Stimulated activated CD8-positive, alpha-beta memory T cell treated with anti-CD3 and anti-CD28 coated beads, Interleukin-12 subunit alpha, Interleukin-12 subunit beta, amount 100 ng/mL, for 4 hours (primary cell): ENCODE measurements at places on chromosomes 3 and 15.

DNA sequence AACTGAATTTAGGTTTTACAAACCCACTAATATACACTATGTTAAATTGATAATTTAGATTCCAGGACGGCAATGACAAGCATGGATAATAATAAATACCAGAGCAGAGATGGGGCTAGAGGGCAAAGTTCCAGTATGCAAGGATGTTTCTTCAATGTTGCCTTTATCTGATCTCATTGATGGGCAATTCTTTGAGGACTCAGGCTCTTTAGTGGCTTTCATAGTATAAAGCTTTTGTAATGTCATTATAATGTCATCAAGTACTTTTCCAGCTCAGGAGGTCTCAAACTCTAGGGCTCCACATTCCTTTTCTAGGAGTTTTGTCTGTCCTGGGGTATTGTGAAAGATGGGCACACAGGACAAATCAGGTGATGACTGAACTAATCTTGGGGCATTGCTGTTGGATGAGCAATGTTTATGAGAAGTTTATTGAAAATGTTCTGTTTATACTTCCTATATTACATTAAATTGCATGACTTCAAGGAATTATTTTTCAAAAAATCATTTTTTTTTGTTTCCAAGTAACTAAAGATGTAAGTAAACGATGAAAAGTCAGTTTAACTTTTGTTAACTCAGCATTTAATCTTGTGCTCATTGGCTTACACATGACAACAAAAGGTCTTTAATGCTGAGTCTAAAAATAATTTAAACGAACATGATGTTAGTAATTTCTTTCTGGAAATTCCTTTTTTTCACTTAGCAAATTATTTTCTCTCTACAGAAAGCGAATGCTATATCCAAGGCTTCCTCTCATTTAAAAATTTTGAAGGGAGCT, 116.4 kb downstream of the OXSM start:
- no peak for DNase-seq

GRCh38 chr15:69994429-69995205, 103.1 kb downstream of the TLE3 start:
- no peak for DNase-seq

- no peak for DNase-seq
Observed at GRCh38 chr3:8911781-8912180, 51.5 kb downstream of the RAD18 start.

DNA sequence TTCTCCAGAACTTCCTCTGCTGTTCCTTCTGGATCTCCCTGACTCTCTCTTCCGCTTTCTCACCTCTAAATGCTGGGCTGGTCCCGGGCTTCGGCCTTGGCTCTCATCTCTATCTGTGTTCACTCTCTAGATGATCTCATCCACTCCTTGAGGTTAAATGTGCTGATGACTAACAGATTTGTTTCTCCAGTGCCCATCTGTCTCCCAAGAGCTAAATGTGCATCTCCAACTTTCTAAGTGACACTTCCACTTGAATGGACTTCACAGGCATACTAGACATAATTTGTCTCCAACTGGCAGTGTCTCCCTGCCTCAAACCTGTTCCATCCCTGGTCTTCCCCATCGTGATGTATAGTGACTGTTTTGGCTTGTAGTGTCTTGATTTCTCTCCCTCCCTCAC, 95.3 kb downstream of the ITPR1 start:
- DNase-seq = no peak

DNA sequence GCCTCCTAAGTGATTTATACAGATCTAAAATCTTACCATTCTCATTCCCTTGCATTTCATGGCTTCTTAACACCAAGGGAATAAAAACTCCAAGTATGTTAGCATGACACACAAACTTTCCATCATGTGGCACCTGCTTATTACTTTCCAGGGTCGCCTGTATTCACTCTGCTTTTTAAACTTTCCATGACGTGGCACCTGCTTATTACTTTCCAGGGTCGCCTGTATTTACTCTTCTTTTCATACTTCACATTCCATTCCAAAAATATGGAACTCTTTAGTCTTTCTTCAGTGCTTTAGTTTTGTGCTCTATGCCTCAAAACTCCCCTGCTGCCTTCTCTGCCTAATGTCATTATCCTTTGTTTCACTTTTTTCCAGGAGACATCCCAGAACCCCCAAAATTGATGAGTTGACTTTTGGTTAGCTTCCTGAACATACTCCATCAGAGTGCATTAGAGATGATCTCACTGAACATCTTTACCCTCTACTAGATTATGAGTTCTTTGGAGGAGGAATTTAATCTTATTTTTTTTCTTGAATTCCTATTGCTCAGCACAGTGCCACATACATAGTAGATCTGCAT, 47.0 kb downstream of the CALML4 start:
- DNase-seq = no peak

- DNase-seq = no peak
Observed at GRCh38 chr3:47669026-47669749, 90.5 kb upstream of the CSPG5 start.

- DNase-seq = no peak
Observed at GRCh38 chr3:94734206-94734605, 671.3 kb downstream of the NSUN3 start.

- DNase-seq = no peak
Observed at GRCh38 chr3:48852151-48852550, 4.5 kb upstream of the PRKAR2A start.

GRCh38 chr3:187994221-187995042, 159.5 kb upstream of the LPP start:
- DNase-seq = no peak

DNA sequence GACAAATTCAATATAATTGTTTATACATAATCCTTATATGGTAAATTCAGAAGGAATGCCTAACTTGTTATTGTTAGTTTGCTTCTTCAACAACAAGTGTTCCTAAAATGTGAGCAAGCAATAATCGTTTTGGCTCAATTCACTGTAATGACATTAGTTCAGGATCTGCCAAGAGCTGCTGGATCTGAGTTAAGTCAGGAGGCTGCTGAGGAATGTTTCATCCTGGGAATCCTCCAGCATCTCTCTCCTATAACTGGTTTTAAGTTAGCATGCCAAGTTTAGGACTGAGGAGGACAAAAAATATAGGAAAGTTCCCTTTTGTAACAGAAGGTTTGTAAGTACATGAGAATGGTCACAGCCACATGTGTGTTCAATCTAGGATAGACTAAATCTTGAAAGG, 4.9 kb upstream of the GTF2A2 start:
- no peak for DNase-seq

- no peak for DNase-seq
Observed at GRCh38 chr3:170274641-170275040, 52.4 kb downstream of the PRKCI start.

DNA sequence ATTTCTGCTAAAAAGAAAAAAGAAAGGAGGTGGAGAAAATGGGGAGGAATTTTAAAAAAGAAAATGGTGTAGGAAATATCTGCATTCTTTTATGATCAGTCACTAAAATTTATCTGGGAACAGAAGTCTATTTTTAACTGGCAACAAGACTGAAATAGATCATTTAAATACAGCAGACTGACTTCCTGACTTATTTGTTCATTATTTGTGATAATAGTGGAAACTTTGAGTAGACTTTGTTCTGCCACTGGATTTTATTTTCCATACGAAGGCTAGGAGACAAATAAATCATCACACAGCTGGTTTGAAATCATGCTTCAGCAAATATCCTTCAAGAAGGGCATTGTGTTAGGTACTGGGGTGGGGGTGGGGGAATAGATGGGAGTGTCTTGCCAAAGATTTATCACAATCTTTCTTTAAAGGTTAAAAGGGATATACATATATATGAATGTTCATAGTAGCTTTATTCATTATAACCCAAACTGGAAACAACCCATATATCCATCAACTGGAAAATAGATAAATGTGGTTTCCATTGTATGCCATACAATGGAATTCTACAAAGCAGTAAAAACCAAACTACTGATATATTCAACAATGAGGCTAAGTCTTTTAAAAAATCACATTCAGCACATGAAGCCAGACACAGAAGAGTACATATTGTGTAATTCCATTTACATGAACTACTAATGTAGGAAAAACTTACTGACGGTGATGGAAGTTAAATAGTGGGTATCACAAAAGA, 4.7 kb upstream of the CLASP2 start:
- DNase-seq = no peak

DNA sequence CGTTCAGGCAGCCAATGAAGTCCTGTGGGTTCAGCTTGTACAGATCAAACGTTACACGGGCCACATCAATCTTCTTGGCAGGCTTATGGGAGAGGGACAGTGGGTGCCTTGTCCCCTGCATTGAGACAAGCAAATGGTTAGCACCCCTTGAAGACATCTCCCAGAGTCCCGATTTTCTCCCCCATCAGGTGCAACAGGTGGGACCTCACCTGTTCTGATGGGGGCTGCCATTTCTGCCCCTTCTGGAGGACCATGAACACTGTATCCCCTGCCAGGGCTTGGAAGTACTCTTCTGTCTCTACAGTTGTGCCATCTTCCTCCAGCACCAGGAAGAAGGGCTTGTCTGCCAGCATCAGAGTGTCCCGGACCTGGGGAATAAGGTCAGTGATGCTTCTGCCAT, 10.1 kb downstream of the CIDEC start:
- DNase-seq = no peak

DNA sequence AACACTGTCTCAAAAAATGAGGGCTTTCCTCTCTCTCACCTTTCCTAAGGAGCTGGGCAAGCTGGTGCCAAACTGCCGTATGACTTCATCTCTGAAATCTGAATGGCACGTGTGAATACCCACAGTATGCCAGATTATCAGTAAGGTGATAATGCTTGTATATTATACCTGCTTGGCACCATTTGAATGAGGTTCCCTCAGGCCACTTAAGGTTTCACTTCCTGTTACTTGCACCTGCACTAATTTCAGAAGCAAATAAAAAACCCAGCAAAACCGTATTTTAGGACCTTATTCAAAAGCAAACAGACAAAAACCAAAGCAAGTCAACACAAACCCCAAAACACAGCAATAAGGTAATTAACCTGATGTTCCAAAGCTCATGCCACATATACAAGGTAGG, 19.7 kb downstream of the FOXP1 start:
- no peak for DNase-seq

DNA sequence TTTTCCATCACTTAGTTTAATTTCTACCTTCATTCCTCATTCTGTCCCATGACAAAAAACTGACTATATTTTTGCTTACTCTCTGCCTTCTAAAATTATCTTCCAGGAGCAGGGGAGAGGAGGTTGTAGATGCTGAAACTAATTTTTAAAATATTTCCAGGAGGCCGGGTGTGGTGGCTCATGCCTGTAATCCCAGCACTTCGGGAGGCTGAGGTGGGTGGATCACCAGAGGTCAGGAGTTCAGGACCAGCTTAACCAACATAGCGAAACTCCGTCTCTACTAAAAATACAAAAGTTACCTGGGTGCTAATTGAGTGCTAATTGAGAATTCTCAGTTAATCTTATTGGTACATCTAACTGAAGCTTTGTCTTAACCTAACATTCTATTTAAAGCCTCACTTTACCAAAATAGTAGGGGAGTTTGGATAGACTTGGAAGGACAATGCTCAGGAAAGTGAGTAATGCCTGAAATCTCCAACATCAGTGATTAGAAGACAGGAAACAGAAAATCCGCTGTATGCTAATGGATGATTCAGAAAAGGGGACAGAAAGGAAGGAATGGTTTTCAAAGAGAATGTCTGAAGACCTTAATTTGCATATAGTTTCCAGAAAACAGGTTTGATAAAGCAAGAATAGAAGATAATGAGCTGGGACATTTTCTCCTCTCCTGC, 336.1 kb downstream of the GBE1 start:
- DNase-seq = no peak

GRCh38 chr15:57752436-57752835, 45.9 kb downstream of the POLR2M start:
- DNase-seq = no peak

DNA sequence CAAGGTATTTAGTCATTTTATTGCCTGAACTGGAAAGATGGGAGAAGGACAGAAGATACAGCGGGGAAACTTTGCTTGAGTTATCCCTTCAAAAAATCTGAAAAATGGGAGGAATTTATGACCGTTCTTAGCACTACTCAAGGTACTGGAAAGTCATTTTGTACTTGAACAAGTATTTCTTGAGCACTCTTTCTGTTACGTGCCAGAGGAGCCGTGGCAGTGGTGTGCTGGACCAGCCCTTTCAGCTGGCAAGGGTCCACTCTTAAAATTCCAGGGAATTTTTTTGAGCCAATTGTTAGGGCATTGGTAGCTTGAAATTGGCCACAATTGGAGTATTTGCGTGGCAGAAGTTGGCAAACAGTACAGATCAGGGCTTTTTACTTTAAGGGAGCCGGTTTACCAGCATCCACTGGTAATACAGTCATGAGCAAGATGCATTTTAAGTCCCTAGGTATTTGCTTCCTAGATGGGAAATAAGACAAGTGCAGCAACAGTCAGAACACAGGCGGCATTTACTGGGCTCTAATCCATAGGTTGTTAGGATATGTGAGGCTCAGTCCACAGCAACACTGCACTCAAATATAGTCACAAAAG, 145.9 kb upstream of the ST8SIA2 start:
- no peak for DNase-seq

DNA sequence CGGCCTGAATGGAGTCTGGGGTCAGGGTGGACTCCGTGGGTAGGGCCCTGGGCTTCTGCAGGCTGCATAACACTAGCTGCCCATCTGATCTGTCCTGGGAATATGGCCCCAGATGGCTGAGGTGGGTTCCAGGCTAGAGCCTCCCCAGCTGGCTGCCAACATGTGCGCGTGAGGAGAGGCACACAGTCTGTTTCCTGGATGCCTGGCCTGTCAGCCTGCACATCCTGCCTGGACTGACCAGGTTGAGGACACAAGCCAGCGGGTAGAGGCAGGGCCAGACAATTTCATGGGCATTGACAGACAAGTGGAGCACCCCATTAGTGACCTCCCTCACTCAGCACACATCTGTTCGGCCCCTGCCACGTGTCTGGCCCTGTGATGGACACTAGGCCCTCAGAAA, 29.8 kb upstream of the RPL29 start:
- no peak for DNase-seq

DNA sequence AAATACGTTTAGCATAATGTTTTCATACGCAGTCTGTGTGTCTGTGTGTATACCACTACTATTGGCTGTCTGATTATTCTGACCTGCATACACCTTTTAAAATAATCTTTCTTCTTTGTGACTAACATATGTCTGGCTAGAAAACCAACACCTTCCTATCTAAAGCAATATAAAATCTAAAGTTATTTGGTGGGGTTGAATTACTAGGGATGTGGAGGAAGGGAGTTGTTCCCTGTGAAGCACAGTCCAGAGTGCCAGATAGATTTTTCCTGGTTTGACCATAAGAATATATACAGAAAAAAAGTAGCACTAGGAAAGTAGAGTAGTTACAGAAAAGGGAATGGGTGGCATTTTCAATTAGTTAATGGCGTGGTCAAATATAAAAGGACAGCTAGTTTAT, 918.8 kb downstream of the NAALADL2 start:
- no peak for DNase-seq

GRCh38 chr3:102183186-102183585, 251.6 kb upstream of the ZPLD1 start:
- no peak for DNase-seq

DNA sequence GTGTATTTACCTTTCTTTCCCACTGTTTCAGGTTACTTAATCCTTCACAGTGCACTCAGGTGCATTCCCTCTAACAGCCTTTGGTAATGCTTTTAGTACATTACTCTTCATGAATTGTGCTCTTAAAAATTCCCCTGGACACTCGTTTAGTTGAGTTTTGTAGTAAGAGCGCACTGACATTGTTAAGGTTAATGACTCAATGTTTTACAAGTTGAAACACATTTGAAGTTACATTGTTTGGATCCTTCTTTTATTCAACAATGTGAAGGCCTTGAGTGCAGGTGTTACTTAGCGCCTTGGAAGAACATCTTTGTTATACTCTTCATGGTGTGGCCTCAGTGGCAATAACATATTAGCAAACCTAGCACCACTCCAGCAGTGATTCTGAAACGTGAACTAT, 739.6 kb downstream of the NAALADL2 start:
- DNase-seq = no peak

GRCh38 chr3:79167651-79168416, 600.0 kb downstream of the ROBO1 start:
- no peak for DNase-seq
